Right cardiac atrium (tissue), 5 donors: ENCODE measurements at places on chromosomes 11 and 22.

DNA sequence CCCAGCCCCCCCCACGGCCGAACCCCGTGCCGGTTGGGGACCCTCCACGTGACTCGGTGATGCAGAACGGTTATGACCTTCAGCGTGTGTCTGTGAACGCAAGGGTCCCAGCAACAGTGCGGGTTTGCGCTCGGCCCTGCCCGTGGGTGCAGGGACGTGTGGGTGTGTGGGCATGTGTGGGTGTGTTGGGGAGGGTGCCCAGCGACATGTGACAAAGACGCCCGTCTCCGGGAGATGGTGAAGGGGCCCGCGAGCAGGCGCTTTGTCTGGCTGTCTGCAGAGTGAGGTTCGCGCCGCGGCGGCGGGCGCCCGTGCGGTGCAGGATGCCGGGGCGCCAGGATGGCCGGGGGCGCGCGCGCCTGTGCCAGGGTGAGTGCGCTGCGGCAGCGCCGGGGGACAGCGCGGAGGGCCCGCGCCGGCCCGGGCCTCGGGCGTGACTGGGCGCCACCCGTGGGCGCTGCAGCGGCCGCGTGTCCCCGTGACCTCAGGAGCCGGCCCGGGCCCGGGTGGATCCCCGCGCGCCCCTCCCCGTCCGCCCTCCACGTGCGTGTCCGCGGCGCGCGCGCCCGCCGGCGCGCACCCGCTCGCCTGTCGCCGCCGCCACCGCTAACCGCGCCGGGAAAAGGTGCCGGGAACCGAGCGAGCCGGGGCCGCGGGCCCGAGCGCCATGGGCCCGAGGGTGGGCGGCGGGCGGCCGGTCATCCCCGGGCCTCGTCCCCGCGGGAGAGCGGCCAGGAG is at the start of gene LRFN4:
LRFN4 (plus strand) TSS at position 569 of the 738 bp plus-strand sequence. CDS start 681 bp downstream, outside the sequence.
- DNase-seq: peak; percentile 84

DNA sequence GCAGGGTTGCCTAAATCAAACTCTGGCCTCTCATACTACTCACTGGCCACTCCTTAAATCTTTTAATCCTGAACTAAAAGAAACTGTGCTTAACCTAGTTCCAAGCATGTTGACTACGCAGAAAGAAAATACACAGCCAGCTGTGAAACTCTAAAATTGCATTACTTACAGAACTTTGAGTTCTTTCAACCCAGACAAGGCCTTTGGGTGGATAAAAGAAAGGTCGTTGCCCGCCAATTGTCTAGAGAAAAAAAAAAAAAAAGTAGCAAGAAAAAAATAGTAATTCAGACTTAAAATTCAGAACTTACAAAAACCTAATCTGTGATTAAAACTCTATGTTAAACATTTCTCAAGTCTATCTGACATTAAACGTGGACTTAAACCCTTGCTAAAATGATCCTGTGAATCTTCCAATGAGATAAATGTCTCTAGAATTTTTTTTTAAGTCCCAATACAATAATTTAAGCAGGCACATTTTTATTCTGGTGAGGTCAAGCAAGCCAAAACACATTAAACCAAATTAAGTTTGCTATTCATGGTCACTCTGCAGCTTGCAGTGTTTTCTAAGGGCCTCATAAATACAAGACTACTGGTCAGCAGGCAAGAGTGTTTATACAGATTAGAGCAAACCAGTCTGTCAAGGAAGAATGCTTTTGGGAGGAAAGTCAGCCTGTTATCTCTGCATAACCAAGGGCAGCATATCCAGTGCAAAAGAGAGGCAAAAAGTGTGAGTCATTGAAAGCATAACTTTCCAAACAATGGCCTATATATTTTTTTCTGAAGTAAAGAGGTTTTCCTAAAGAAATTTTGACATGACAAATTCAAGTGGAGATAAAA is 29.5 kb upstream of the CCDC34 start:
- no peak for DNase-seq

- DNase-seq: peak; percentile 98
Observed at GRCh38 chr22:38755155-38755910, 465 bp downstream of the SUN2 start.

DNA sequence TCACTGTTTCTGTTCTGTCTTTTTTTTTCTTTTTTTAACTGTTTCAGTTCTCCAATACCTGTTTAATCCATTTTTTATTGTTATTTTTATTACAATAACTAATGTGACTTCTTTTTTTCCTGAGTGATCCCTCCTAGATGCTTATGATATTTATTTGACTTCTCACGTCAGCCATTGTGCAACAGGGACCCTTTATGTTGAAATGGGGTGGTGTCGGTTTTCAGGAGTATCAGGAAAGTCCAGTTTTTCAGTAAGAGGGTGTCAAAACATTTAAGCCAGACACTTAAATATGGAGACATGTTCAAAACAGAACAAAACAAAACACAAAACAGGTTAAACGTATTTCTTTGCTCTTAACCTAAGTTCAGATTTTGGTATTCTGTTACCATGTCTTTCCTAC is 418.8 kb downstream of the DYNC2H1 start:
- no peak for DNase-seq

- no peak for DNase-seq
Observed at GRCh38 chr11:17489751-17490150, 13.1 kb upstream of the ABCC8 start.

DNA sequence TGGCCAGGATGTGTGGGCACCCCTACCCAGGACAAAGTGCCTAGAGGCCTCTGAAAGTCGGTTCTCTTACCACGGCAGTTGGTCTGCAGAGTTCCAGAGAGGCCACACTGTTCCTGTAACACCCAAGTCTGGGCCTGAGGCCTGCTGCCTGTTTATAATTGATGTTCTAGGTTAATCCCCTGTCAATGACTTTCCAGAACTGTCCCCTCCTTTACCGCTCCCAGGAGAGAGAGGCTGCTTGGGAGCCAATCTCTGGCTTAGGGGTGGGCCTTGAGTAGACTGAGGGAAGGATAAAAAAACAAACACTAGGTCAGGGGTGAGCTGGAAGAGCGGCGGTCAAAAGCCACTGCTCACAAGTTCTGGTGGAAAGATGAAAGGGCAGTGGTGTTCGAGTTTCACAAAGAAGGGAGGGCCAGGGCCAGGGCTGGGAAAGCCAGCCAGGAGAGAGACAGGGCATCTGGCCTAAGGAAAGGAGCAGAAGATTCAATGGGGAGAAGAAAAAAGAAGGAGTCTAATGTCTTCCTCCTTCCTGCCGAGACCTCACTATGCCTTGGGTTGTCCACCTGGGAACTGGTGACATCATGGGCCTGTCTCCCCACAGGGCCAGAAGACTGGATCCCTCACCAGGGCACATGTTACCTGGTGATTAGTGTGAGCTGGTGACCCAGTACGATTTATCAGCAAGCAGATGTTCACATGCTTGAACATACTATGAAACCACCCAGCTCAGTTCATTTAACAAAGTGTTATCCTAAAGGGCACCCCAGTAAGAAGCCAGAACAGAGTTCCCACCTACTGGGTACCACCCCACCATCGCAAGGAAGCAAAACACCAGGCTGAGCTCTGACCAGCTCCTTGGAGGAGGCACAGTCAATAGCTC is 50.2 kb downstream of the PC start:
- DNase-seq: no peak

DNA sequence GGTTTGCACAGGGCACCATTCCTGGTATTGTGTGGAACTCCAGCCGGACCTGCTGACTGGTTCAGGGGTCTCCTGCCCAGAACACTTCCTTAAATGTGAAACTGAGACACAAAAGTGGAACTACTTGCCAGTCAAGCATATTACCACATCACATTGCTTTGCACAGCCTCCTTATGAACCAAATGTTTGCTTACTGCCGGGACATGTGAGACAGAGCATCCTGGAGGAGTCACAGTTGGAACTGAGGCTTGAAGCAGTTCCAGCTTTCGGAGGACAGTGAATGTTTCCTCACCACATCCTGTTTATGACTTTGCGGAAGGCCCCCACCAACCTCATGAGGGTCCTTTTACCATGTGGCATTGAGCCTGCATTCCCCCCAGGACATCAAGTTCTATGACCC is 105.8 kb upstream of the ARHGAP42 start:
- no peak for DNase-seq

DNA sequence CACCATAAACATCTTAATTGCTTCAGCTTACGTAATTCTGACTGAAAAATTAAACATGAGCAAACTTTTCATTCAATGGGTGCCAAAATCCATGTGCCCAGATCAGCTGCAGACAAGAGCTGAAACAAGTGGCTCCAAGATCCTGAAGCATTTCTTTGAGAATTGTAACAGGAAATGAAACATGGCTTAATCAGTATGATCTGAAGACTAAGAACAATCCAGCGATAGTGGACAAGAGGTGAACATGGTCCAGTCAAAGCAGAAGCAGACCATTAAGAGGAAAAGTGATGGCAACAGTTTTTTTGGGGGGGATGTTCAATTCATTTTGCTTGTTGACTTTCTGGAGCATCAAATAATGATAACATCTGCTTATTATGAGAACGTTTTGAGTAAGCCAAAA is 1964.5 kb upstream of the RAG2 start:
- DNase-seq: no peak

- no peak for DNase-seq
Observed at GRCh38 chr11:66915046-66915832, 42.9 kb downstream of the PC start.

- no peak for DNase-seq
Observed at GRCh38 chr11:492427-493226, 14.4 kb downstream of the RNH1 start.

- no peak for DNase-seq
Observed at GRCh38 chr22:45468872-45469271, 33.8 kb upstream of the FBLN1 start.

- no peak for DNase-seq
Observed at GRCh38 chr11:77126861-77127234, 1.2 kb upstream of the MYO7A start.

- DNase-seq: no peak
Observed at GRCh38 chr22:35534091-35534490, 6.5 kb upstream of the RASD2 start.

DNA sequence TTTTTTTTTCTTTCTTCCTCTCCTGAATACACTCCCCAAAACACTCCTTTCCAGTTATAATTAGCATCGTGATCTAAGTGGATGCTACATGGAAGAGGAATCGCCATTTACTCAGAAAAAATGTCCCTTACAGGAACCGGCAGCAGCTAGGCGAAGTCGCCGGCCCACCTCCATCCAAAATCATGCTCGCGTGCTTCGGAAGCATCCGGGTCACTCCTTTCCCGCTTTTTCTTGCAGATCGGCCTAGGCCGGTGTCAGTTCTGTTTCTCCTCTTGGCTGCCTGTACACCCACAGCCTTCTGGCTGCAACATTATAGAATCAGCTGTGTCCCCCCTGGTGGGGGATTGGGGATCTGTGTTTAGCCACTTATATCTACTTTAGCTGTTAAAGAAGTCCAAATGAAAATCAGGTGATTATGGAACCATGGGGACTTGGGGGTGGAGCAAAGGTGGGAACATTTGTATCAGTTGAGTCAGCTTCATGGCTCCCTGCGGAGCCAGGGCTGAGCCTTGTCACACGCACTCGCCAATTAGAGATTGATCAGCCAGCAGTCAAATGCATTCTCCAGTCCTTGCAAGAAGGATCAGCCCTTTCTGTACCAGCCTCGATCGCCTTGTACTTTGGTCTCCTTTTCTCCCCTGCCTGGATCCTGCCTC is 36.3 kb downstream of the ASRGL1 start:
- DNase-seq: no peak

DNA sequence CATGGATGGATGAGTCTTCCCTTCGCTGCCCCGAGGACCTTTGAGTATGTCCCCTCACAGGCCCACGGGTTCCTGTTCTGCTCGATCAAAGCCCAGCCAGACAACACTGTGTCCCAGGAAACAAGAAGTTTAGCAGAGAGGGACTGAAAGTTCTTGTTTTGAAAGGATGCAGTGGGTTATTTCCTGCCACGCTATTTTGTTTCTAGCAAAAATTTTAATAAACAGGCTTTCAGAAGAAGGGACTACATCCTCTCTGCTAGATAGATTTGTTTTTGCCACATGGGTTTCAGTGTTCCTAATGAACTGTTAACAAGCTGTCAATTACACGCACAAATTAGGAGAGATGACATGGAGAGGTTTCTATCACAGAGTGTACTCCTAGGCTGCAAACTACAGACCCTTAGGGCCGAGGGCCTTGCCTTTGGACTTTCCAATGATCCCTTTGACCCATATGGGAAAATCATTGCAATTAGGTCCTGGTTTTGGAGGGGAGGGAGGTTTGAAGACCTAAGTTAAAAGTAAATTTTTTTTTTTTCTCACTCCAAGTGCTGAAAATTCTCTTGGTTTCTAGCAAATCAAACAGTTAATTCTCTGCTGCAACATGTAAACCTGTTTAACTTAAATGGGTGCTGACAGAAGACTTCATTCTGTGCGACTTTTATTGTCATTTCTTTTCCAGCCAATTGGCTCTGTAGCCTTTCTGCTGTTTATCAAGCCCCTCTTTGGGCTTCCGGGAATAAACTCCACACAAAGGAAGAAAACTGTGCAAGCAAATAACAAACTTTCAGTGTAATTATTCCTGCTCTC is 81.4 kb downstream of the RCN1 start:
- DNase-seq: no peak

DNA sequence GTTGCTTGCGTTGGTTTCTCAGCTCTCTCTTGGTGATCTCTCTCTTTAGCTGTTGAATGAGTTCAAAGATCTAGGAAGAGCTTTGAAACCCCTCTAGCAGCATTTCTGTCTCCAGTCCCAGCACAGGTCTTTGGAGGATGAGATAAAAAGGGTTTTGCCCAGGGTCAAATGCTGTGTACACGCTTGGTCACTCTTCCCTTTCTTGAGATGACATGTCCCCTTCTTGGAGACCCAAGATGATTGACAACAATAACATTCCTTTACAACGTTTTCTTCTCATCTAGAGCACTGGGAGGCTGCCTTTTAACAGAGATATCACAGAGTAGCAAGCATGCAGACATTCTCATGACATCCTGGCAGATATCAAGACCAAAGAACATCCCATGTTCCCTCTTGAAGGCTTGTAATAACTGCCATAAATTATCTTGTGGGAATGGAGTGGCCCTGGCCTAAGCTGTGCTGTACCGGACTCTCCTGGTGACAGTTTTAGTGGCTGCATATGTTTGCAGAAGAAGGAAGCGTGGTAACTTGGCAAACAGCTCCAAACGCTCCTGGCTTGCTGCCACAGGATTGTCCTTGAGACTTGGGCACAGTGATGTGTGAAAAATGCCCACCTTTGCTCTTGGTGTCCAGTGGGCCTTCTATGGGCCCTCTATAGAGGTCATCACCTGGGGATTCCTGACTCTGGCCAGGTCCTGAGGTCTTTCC is 107.8 kb downstream of the PTPRJ start:
- DNase-seq: peak; percentile 72

- no peak for DNase-seq
Observed at GRCh38 chr11:130816546-130817329, 99.5 kb downstream of the SNX19 start.

DNA sequence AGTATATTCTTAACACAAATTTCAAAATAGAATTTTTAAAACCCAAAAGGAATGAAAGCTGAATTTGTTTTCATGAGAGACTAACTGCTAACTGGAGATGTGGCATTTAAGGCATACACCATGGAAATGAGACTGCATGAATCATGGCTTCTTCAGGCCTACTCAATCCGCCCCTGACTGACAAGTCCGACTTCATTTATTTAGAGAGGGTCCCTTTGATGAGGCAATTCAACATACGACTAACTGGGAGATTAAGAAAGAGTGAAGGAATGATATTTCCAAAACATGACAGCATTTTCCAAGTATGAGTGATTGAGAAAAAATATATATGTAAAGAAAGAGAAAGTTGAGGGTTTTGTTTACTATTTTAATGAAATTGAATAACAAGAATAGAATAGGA is 720.1 kb downstream of the DLG2 start:
- no peak for DNase-seq
